ENCODE measurements at places on chromosomes 7 and 10.
A peak's percentile ranks its signal among the peaks of the same experiment; 100 is the strongest.

- H3K4me1 ChIP-seq = peaks cover 6% of the 10 kb centered on the region
- H3K36me3 ChIP-seq = peaks cover 21% of the 10 kb centered on the region
- peaks cover 16% of the 10 kb centered on the region for H3K27me3 ChIP-seq
- DNase-seq = no peak
- no peak overlapping the region for H3K27ac ChIP-seq
These were observed 34.6 kb downstream of the LEP start for GRCh38 chr7:128275681-128276080.

DNA sequence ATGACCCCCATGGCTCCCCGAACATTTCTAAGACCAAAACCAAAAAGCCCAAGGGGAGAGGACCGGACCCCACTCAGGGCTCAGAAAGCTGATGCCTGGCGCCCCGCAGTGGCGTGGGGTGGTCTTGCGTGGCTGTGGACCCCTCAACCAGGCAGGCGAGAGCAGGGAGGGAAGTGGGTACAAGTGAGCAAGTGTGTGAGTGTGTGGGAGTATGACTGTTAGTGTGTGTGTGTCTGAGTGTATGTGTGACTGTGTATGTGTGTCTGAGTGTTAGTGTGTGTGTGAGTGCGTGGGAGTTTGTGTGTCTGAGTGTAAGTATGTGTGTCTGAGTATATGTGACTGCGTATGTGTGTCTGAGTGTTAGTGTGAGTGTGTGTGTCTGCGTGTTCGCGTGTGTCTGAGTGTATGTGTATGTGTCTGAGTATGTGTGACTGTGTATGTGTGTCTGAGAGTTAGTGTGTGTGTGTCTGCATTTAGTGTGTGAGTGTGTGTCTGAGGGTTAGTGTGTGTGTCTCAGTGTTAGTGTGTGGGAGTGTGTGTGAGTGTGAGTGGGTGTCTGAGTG lies 34.0 kb upstream of the INSIG1 start:
- H3K27ac ChIP-seq = no peak overlapping the region
- no peaks in the 10 kb centered on the region for H3K36me3 ChIP-seq
- H3K4me1 ChIP-seq = peaks cover under 1% of the 10 kb centered on the region
- peaks cover 7% of the 10 kb centered on the region for H3K27me3 ChIP-seq

DNA sequence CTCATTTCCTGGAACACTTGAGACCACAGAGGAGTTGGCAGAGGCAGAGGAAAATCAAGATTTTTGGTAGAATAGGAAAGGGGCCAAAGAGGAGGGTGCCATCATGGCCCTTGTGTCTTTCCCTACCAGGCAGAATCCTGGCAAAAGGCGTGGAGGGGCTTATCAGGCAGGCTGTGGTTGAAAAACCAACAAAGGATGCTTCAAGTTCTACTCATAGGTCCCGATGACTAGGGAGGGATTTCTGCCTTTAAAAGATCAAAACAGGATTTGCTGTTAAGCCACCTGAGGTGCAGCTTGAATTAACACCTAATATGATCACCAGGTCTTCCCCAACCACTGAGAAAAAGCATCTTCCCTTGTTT lies 45.7 kb downstream of the BPGM start:
- no peaks in the 10 kb centered on the region for H3K36me3 ChIP-seq
- H3K27me3 ChIP-seq = peaks cover 5% of the 10 kb centered on the region
- DNase-seq = peak; percentile 83
- peak overlapping the region; percentile 75 for H3K4me3 ChIP-seq
- peaks cover 87% of the 10 kb centered on the region for H3K4me1 ChIP-seq

DNA sequence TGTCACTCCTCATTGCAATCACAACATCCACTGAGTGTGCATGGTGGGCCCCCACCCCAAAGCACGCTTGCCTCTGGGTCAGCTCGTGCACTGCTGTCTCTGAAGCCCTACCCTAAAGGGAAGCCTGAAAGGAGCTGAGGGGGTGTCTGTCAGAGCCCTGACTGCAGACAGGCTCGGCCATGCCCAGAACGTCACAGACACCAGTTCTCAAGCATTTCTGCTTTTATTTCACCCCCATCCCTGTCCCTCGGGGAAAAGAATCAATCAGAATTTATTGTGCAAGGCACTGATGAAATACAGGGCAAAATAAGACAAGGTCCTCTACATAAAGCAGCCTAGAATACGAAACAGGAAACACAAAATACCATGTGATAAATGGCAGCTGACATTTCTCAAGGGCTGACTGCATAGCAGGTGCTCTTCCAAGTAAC lies 231.8 kb downstream of the WDR37 start:
- H3K27ac ChIP-seq = no peak overlapping the region
- H3K4me3 ChIP-seq = no peak overlapping the region
- H3K27me3 ChIP-seq = no peaks in the 10 kb centered on the region
- H3K4me1 ChIP-seq = no peaks in the 10 kb centered on the region
- H3K36me3 ChIP-seq = no peaks in the 10 kb centered on the region
